Forelimb muscle (tissue), 1 donor: ENCODE measurements at places on chromosomes 1 and 21.

GRCh38 chr1:64323882-64324281 lies 120.5 kb downstream of the UBE2U start:
- no peak for DNase-seq

- no peak for DNase-seq
Observed at GRCh38 chr1:207903053-207903452, 7.9 kb downstream of the CD34 start.

GRCh38 chr1:100239961-100240360 lies 9.7 kb downstream of the DBT start:
- DNase-seq = no peak

DNA sequence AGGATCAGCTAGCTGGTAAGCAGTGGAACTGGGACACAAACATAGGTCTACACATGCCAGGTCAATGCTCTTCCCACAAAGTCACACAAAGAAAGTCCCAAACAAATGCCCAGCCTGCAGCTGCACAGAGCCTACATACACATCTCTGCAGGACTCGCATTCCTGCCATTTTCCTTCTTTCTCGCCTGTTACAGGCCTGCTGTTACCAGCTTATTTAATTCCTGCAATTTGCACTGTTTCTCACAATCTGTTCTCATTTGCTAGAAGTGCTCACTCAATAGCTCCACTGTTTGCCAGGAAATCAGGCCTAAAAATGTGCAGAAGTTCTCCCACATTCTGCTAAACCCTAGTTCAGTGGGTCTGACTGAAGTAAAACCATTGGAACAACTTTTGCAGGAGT lies 362.6 kb upstream of the C1orf87 start:
- DNase-seq = no peak

DNA sequence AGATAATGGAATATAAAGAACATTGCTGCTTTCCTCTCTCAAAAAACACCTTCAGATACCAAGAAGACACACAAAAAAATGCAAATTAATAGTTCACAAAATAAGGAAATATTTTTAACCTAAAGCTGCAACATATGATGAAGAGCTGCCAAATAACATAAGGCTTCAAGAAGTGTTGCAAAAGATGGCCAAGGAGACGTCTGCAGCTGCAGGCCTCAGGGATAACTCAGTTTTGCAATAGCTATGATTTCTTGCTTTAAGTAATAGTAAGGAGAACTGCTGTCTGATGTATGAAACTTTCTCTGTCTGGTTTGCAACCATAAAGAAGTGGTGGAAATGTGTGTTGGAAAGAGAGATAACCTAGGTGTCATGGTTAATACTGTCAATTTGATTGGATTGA lies 1237.5 kb downstream of the MRPL39 start:
- DNase-seq = peak; percentile 25

DNA sequence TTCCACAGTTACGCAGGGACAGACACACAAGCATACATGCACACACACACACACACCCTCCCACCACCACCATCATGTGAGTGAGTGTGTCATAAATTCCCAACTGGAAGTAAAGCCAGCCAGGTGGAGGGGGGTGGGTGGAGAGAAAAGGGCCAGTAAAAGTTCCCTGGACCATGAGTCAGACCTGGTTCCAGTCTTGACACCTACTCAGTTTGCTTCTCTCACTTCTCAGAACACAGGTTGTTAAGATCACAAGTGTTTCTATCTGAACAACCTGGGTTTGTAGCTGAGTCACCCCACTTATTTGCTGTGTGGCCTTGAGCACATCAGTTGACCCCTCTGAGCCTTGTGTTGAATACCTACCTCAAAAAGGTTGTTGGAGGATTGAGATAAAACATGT lies 9.6 kb downstream of the EPHA10 start:
- DNase-seq = no peak
